NB4 (cell line): ENCODE measurements at places on chromosomes 6 and 20.

- no peak for DNase-seq
Observed at GRCh38 chr6:124753001-124753400, 209.2 kb upstream of the RNF217 start.

GRCh38 chr6:160395187-160395586 lies 47.0 kb downstream of the SLC22A3 start:
- DNase-seq: no peak

- DNase-seq: peak; percentile 88
Observed at GRCh38 chr6:37102299-37103168, 67.4 kb upstream of the PIM1 start.

- peak; percentile 16 for DNase-seq
Observed at GRCh38 chr6:137370871-137371633, 123.1 kb downstream of the OLIG3 start.

DNA sequence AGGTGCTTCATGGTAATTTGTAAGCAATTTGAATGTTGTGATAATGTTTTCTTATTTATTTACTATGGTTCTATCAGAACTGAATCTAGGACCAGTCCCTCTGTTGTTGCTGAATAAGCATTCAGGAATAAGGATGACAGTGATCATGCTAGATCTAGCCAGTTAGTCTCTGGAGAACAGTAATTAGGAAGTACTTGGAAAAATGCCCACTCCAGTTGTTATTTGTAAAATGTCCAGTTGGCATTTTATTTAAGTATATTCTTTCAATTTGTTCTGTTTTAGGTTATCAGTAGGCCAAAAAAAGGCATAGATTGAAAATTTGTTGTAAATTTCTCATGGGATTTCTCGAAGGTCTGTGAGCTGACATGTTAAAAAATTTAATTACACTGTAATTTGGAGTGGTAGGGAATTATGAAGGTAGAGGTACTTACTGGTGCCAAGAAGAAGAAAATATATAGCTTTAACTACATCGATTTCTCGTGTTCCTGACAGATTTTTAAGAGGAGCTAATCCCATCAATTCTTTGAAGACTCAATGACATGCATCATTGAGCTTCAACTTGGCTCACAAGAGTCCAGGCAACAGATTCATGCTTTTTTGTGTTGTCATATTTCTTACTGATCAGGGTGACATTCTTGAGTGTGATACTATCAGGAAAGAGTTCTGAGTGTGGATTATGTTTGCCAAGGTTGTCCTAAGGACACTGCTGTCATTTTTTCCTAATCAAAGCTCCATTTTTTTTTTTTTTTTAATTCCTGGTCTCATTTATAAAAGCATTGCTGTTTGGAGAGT lies 177.3 kb downstream of the CARMIL1 start:
- no peak for DNase-seq

- no peak for DNase-seq
Observed at GRCh38 chr6:170091000-170091638, 199.8 kb downstream of the DLL1 start.

- no peak for DNase-seq
Observed at GRCh38 chr6:84772428-84773132, 8.2 kb upstream of the TBX18 start.

DNA sequence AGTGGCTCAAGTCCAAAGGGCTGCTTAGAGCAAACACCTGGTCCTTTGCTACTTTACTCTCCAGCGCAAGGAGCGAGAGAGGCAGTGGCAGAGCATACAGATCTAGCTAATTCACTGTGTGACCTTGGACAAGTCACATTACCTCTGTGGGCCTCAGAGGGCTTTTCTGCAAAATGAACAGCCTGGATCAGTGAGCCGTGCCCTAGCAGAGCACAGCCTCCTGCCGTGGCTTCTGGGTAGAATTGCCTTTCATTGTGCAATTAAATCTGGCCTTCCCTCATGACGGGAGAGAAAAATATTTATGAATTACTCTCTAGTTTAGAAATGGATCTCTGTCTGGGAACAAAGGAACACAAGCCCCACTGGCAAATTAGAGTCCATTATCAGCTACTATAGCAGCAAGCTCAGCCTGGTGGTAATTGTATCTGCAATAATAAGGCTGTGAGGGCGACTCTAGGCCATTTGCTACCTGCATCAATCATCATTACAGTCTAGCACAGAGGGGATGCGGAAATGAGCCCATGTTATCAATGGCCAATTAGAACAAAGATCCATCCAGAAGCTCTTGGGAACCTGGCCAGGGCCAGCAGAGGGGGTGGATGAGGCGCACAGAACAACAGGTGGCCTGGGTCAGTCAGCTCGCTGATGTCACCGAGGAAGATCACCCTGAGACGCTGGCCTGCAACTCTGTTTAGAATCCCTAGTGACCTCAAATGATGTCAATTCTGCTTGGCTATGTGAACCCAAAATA lies 114.2 kb upstream of the LY86 start:
- no peak for DNase-seq

DNA sequence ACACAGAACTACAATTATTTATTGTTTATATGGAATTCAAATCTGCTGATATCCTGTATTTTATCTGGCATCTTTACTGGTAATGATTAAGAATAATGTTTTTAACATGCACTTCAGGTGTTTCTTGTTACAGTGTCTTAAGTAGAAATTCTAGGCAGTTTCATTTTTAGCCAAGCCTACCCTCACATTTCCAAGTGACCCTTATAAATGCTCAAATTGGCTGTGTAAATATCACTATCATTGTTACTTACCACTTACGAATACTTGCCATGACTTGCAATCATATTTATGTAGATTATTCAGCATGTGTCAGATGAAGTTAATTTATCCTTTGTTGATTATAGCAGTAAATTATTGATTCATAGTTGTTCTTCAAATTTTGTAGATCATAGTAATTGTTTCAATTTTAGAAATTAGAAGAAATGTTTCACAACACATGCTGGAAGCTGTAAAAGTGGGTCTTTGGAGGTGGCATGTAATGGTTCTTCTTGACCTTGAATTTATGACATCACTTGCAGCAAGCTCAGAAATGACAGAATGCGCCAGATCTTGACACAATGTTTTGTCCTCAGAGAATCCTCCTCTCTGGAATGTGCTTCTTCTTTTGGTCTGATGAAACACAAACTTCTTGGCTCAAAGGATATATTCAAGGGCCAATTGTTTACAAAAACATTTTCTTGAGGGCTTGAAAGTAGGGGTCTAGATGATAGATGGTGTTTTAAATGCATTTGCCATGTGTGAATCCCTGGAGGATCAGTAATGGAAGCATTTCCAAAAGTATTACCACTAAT lies 471.8 kb downstream of the COL12A1 start:
- DNase-seq: no peak

DNA sequence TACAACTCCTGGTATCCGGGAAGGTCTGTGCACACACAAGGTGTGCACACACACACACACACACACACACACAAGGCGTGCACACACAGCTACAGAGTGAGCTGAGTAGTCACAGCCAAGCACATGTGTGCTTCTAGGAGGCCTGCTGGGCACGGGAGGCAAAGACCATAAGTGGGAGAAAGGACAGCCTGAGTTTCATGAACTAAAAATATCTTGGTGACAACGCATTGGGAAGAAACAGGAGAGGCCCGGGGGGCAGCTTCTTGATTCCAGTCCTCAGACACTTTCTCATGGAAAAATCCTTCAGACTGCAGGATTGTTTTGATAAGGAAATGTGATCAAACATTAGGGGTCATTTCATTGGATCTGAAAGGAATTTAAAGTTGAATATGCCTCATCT lies 2.6 kb downstream of the TRAF3IP2 start:
- no peak for DNase-seq

- DNase-seq: peak; percentile 76
Observed at GRCh38 chr6:89432875-89433251, at the start of gene ANKRD6. ANKRD6 (plus strand) TSS chr6:89433152; CDS start chr6:89566977, 133,825 bp downstream.

GRCh38 chr6:150667977-150668716 lies 68.5 kb downstream of the PLEKHG1 start:
- no peak for DNase-seq

- no peak for DNase-seq
Observed at GRCh38 chr20:36833275-36834020, 42.5 kb upstream of the TLDC2 start.

DNA sequence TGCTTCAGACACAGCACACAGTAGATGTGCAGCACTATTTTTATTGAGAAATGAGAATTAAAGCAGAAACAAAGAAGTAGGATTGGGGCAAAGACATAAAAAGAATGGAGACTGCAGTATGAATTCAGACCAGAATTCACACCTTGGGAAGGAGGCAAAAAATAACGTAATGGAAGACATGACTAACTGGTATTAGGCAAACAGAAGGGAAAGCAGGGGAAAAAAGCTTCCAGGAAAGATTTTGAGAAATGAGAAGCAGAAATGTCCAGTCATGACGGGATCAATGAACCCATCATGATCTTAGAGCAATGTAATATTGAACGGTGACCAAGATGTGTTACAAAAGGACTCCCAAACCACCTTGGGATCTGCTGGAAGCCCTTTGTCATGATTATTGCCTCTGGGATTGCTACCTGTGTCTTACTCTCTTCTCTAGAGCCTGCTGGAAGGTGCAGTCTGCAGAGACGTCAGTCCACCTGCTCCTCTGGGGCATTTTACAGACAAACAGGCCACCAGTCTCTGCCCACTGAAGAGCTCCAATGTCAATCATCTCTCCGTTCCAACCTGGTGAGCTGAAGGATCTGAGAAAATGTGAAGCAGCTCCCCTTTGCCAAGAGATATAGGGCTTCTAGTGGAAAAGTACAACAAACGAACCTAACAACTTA lies 8.7 kb downstream of the NUDT3 start:
- no peak for DNase-seq
